SJSA1 (cell line): ENCODE measurements at places on chromosomes 2 and 18.
A peak's percentile ranks its signal among the peaks of the same experiment; 100 is the strongest.

DNA sequence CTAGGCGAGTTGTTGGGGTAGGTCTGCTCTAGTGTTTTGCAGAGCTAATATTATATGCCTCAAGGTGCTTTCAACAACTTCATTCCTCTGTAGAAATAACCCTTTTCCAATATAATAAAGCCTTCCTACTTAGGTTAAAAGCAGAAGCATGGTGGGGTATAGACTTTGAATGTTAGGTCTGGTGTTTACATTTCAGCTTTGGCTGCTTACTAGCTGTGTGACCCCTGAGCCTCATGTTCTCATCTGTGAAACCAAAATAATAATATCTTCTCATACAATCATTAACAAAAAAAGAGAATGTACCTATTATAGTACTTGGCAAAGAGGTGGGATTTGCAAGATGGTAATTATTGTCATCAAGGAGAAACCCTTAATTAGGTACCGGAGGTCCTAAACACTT lies 386.6 kb downstream of the NBAS start:
- no peak for DNase-seq

DNA sequence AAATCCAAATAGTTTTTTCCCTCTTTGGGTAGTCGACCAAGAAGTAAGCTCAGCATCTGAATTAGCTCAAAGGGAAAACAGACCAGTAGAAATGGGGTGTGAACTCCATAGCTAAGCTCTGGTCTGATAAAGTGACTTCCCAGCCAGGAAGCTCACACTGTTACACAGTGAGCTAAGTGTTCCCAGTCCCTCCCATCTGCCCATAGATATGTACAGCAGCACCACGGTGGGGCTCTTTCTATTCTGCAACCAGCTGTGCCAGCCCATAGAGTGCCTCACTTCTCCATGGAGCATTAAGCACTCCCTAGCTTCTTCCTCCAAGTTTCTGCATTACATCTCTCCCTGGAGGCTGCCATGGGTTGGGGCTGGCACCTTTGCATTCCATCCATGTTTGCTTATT lies 27.6 kb upstream of the NEMP2 start:
- no peak for DNase-seq

DNA sequence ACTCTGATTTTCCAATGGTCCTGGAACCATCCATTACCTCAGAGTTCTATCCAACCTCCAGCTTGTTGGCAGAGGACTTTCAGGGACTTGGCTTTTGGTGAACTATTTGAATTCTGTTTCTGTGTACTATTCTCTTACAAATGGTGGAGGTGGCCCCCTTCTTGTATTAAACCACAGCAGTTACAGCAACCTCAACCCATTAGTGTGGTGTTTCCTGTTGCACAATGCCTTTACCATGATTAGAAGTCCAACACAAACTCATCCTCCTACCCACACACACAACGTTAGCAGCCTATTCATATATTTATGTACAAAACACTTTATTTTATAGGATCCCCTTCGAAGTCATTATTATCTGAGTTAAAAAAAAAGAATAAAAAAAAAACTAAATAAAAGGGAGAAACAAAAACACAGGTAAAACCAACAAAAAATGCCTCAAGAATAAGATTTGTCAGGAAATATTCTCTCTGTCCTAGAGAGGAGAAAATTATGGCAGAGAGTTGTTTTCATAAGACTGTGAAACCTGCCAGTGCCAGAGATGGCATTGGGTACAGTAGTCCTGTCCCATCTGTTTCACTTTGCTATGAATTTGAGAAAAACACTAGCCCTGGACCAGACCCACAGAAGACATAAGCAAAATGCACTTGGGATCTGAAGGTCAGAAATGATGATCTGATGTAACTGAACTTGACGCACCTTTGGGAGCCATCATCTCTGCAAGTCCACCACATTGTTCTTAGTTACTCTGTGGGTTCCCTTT lies 1896.0 kb upstream of the PIK3C3 start:
- no peak for DNase-seq

GRCh38 chr2:159118859-159119500 lies 150.5 kb downstream of the TANC1 start:
- DNase-seq: no peak

DNA sequence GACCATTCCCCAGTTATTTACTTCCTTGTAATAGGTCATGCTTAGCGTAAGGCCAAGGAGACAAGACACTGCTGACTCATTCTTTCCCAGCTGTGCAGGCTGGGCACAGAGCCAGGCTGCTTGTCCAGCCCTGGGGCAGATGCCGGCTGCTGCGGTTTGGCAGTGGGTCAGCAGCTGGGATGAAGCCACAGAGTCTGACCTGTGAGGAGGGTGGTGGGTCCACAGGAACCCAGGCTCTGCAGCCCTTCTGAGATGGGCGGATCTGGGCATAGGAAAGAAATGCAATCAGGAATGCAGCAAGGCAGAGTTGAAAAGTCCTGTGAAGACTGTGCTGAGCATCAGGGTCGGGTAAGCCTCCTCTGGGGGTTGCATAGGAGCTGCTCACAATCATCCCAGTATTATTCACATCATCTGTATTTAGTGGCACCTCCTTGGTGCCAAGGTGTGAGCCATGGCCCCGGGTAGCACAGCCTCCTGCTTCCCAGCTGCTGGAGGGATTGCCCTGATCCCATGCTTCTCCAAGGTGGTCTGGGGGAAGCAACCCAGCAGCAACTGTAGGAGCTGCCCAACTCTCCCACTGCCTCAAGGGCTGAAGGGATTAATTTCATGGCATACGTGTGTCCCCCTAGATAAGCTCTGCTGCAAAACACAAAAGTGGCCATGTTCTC lies 139.0 kb downstream of the DDX1 start:
- DNase-seq: peak; percentile 90

GRCh38 chr2:55721596-55722215 lies 28.1 kb upstream of the PNPT1 start:
- DNase-seq: no peak

DNA sequence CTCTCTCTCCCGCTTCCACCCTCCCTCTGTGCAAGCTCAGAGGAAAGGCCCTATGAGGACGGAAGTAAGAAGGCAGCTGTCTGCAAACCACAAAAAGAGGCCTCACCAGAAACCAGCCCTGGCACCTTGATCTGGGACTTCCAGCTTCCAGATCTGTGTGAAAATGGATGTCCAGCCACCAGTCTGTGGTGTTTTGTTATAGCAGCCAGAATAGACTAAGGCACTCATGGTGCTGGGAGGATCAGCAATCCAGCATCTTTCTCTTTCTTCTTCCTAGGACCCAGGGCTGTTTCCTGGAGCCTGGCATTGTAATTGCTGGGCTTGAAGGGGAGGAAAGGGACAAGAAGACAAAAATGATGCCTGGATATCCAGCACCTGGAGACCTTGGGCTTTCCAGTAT lies 122.5 kb downstream of the SOCS6 start:
- DNase-seq: no peak

GRCh38 chr18:30908381-30908780 lies 134.2 kb downstream of the DSC3 start:
- DNase-seq: no peak

- no peak for DNase-seq
These were observed 301.8 kb downstream of the GBX2 start for GRCh38 chr2:235866373-235866772.

DNA sequence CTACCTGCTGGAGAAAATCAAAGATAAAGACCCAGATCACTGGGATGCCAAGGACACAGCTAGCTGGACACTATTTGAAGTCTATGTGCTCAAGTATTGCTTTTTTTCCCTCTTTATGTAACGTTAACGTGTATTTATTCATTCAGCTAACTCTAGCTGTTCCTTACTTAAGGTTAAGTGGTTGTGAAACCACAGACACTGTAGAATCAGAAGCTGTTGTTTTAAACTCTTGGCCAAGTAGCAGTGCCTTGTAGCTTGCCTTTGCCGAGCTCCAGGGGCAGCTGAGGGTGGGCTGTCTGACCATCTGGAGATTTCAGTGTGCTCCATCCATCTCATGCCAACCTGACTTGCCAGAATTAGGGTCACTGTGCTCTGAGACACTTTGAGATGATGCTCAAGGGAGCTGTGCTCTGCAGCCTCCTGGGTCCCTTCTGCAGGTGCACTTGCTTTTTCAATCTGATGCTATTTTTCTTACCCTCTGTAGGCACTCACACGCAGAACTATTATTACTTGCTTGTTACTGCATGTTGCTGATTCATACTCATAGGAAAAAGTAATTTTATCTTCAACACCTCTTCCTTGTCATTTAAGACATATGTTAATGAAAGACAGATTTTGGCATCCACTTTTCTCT lies 116.2 kb downstream of the METTL8 start:
- no peak for DNase-seq

- no peak for DNase-seq
These were observed 13.0 kb downstream of the AQP12A start for GRCh38 chr2:240704651-240705050.

DNA sequence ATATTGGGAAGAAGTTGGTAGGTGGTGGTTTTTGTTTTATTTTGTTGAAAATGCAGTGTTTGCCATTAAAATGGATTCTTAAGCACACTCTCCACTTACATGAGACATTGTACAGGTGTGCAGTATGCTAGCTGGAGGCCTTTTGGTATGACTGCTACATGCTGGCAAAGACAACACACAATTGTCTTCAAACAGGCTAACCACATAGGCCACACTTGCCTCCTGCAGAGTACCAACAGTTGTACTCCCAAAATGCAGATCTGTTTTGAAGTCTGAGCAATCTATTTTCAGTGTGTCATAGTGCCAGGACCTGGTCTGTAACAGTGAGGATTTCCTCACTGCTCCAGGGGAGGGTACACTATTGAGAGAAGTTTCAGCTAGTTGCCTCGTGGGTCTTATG lies 213.6 kb downstream of the ZRANB3 start:
- no peak for DNase-seq

DNA sequence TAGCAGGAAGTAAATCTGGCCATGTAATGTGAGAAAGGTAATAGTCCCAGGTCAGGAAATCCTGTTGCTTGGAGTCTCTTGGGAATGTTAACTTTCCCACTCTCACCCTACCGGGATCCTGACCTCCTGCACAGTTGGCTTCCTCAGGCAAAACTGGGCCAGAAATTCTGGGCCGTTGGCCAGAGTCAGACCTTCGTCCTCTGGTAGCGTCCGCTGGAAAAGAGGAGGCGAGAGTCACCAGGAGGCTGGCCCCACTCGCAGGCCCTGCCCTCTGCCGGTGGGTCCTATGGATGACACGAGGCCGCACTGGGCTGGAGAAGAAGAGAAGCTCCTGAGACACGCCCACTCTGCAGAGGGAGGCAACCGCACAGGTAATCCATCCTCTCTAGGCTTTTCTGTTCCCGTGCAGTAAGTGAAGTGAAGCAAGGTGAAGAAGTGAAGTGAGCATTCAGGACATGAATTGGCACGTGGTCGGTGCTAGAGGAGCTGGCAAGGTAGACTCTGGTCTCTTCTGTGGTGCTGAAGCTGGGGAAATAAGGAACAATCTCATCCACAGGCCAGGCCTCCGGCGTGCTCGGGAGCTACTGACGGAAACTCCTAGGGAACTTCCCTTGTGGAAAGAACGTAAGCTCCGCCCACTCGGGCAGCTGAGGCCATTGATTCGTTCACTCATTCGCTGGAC lies 182.7 kb upstream of the GLI2 start:
- peak; percentile 70 for DNase-seq

GRCh38 chr2:48362515-48362914 lies 167.4 kb upstream of the STON1 start:
- no peak for DNase-seq

DNA sequence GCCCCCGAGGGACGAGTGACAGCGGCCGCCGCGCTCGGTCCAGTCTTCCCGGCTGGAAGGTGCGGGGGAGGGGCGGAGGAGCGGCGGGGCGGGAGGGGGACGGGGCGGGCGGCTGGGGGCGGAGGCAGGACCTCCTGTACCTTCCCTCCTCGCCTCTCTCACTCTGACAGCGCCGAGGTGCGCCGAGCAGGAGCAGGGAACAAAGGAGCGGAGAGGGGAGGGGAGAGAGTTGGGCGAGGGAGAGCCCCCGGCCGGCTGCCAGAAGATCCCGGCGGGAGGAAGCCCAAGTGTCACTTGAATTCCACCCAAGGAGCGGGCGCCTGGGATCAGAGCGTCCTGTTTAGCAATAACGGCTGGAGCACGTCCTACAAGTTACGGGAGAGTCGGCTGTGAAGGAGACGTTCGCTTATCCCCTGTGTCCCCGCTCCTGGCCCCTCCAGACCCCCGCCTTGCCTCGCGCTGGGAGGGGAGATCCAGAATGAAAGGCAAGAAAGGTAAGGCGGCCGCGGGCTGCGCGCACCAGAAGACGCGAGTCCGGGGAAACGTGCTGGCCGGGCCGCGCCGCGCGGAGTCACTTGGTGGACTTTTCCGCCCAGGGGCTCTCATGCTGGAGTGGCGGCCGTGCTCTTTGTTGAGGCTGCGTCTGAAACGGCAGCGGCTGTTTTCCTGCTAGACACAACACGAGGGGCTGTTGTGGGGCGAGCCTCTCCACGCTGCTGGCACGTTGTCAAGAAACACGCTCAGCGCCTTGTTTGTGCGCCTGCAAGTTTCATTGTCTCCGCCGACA lies at the start of gene TGIF1:
TSS of gene TGIF1 (plus strand) at position 161 of the 787 bp plus-strand sequence. CDS start at position 479, 318 bp downstream.
- DNase-seq: peak; percentile 83

GRCh38 chr18:74773171-74773624 lies 175.5 kb downstream of the ZNF407 start:
- DNase-seq: no peak

DNA sequence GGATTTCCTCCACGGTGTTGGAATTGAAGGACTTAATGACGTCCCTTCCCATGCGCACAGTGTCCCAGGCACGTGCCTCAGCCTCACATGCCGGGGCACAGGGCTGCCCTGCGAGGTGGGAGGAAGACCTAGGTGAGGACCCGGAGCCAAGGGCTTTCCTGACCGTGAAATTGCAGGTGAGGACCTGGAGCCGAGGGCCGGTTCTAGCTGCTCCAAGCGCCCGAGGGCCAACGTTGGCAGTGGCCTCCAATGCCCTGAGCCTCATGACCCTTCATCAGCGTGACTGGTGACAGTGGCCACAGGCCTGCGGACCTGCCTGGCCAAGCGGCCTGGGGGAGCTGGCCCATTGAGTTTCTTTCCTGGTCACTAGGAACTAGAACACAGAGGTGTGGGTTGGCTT lies 338.2 kb upstream of the MYT1L start:
- no peak for DNase-seq

DNA sequence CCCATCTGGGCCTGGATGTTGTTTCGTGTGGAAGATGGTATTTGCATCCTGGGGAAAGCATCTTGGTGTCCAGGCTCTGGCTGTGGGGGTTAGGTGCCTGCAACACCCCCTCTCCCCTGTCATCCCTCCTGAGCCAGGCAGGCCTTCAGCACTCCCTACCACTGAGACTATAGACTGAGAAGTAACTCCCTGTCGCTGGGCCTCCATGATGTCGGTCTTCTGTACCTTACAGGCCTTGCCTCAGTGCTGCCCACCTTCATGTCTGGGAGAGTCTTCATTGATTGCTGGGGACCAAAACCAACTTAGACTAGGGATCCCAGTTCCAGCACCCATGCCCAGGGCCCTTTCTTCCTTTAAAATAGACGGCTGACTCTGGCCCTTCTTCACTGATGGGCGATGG lies 33.1 kb upstream of the DNMT3A start:
- no peak for DNase-seq

GRCh38 chr2:135829378-135830135 lies 7.4 kb downstream of the LCT start:
- DNase-seq: no peak
